ENCODE measurements at places on chromosomes 16 and 17.

DNA sequence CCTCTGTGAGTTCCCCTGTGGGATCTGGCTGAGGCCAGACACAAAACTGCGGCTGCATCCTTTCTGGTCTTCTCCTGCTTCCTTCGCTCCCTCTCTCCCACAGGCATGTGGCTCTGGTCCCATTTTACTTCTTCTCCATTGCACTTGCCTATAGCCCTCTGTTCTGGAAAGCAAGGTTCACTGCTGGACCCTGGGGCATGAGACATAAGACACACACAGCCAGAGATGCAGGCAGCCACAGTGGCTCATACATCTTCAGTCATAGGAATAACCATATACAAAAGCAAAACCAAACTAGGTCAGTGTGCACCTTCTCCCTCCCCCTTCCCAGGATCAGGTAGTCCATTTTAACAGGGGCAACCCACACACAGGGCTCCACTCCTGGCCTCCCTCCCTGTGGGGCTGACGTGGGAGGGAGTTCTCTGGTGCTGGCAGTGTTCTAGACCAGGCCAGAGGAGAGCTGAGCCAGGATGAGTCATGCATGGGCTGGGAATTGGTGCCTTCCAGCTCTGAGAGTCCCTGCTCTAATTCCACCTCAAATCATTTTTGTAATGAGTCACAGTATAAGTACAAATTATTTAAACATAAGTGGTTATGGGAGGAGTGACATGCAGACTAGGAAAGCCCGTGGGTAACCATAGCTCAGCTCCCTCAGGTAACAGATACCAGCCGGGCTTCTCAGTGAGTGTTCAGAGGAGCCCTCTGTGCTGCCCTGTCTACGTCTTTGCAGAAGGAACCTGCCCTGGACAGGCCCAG is 58.0 kb downstream of the ASIC2 start:
- no peak for DNase-seq

- DNase-seq: no peak
Observed at GRCh38 chr16:58262592-58262991, 32.2 kb downstream of the PRSS54 start.

GRCh38 chr17:43069368-43069898 is 44.4 kb downstream of the RND2 start:
- no peak for DNase-seq

DNA sequence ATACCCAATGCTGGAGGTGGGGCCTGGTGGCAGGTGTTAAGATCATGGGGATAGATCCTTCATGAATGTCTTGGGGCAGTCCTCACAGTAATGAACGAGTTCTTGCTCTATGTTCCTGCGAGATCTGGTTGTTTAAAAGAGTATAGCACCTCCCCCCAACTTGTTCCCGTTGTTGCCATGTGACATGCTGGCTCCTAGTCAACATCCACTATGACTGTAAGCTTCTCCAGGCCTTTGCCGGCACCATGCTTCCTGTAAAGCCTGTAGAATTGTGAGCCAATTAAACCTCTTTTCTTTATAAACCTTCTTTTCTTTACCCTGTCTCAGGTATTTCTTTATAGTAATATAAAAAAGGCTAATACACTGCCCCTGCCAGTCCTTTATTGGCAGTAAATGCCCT is 33.3 kb downstream of the RANBP10 start:
- DNase-seq: no peak

GRCh38 chr16:67632415-67633172 is 12.3 kb upstream of the CARMIL2 start:
- no peak for DNase-seq

Data from stimulated activated naive CD4-positive, alpha-beta T cell (primary cell).